ENCODE measurements at places on chromosomes 11 and 22. TPM values are rescaled to one million over a fixed set of nuclear protein-coding genes. Genes with fewer than 3 reads are reported as not detected.
A peak's percentile ranks its signal among the peaks of the same experiment; 100 is the strongest.

Gene TESMIN
- not detected for total RNA-seq

Gene BLID
- total RNA-seq = not detected

Gene CSNK2A3
- total RNA-seq = 5.0 TPM

Gene LDHA
- 319 TPM for total RNA-seq

Gene UBQLNL
- total RNA-seq = not detected

Gene GGTLC3
- total RNA-seq = not detected

Gene THY1
- total RNA-seq = 122 TPM

Gene RAC2
- total RNA-seq = not detected

Gene PVALB
- not detected for total RNA-seq

GRCh38 chr22:44701824-44702478, at the start of gene PRR5:
TSS of gene PRR5 (plus strand) at chr22:44702204. CDS start at chr22:44702475, 271 bp downstream.
- DNase-seq = peak; percentile 91

- DNase-seq = no peak
Measured at GRCh38 chr11:121800731-121801393, 315.2 kb downstream of the BLID start.

DNA sequence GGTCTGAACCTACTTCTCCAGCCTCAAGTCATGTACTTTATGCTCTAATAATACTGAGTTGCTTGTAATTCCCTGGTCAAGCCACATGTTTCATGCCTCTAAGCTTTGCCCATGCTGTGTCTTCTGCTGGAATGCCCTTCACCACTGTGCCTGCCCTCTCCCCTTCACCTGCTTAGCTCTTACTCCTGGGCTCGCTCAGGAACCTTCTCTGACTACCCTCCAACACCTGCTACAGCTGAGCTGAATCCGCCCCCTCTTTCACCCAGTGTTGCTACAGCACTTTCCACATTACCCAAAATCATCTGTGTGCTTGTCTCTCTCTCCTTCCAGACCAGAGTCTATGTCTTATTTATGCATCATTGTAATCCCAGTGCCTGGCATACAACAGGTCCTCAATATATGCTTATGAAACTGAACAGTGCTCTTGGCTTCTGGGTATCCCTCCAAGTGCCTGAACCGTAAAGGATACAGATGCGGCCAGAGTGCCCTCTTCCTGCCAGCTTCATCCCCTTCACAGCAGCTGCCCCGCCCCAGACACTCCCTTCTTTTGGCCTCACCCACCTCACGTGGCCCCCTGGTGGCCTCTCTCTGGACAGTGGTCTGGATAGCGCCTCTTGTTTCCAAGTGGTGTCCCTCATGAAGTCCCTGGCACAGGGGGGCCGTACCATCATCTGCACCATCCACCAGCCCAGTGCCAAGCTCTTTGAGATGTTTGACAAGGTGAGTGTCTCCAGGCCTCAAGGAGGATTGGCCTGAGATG, 7.1 kb downstream of the ABCG4 start:
- peak; percentile 43 for DNase-seq

DNA sequence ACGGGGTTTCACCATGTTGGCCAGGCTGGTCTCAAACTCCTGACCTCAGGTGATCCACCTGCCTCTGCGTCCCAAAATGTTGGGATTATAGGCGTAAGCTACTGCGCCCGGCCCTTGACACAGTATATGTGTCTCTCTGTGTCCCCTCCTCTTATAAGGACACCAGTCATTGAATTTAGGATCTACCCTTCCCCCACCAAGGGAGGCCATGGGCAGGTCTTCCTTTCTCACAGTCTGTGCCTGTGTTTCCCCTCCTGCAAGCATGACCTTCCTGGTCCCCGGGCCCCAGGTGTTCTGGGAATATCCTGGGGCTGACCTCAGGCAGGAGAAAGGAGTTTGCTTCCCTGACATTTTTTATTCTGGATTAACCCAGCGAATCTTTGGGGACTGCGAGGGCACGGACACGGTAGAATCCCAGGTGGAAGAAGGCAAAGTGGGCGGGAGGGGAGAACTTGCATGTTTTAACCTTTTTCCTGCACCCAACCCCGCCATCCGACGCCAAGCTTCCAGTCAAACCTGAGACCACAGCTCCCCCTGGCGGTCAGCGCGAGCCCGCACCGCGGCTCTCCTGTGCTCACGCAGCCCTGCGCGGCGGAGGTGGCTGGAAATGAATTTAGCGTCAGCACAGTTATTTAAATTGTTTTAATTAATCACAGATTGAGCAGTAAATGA, 42.1 kb upstream of the ISX start:
- peak; percentile 52 for DNase-seq

- DNase-seq = no peak
Measured at GRCh38 chr22:23575601-23576000, 4.5 kb downstream of the IGLL1 start.

- no peak for DNase-seq
Measured at GRCh38 chr11:63472372-63472771, 18.6 kb downstream of the PLAAT5 start.

DNA sequence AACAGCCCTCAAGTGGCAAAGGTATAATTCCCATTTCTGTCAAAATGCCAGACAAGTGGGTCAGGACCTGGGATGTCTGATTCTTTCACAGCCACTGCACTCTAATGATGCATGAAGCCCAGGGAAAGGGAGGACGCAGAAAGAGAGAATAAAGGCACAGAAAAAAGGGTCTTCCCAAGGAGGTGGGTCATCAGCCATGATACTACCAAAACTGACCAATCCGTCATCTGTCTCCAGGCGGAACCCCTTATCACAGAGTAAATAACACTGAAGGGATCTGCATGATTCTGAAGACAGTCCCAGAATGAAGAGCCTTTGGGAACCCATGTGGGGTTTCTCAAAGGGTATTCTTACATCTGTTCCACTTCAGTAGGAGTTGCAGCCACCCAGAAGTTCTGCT, 73.8 kb upstream of the OPCML start:
- no peak for DNase-seq

- peak; percentile 80 for DNase-seq
Measured at GRCh38 chr22:37560608-37561211, 430 bp downstream of the CDC42EP1 start.

DNA sequence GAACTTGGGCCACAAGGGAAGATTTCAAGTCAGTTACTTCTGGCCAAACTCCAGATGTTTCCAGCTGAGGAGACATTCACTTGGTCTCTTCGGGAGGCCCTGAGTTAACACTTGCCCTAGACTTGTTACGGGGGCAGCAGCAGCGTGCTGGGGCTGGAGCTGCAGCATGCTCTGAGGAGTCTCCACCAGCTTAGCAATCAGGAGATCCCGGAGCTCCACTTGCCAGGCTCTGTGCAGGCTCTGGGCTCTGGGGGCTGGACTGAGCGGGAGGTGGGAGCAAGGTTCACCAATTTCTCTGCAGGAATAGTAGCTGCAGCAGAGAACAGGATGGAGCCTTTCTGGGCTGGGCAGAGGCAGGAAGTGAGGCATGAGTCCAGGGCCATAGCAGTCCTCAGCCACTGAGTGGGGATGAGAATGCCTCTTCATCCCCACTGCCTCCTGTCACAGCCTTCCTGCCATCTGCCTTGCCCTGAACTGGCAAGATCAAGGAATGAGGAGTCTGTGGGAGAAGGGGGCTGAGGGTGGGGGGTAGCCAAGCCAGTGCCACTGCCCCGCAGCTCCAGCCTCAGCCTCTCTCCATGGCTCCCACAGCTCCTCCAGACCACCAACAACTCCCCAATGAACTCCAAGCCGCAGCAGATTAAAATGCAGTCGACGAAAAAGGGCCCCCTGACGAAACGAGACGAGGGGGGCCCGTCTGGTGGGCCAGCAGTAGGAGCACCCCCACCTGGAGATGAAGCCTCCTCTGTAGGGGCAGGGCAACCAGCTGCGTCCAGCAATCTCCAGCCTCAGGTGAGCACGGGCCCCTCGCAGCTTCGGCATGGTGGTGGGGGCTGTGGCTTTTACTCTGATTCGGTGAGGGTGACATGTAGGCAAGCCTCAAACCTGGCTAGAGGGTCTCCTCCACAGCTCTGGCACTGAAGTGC, 23.4 kb downstream of the GTPBP1 start:
- DNase-seq = no peak

- no peak for DNase-seq
Measured at GRCh38 chr22:49866646-49867045, 13.0 kb downstream of the ZBED4 start.

GRCh38 chr11:67055812-67056211, 835 bp upstream of the RHOD start:
- DNase-seq = no peak

DNA sequence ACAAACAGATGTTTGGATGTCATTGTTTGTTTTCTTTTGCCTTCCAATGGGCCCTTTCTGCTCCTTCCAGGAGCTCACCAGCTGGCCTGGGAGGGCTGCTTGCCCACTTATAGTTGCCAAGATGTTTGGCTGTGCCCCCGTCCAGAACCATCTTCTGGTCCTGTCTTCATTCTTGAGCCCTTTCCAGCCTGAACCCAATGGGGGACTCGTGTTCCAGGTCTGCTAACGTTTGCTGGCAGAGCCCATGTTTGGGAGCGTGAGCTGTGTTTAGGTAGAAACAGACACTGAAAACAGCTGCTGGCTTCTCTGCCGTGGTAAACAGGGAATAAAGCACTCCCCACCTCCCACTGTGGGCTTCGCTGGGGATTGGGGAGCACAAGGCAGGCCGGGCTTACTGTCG, 83.2 kb upstream of the SYT13 start:
- no peak for DNase-seq

DNA sequence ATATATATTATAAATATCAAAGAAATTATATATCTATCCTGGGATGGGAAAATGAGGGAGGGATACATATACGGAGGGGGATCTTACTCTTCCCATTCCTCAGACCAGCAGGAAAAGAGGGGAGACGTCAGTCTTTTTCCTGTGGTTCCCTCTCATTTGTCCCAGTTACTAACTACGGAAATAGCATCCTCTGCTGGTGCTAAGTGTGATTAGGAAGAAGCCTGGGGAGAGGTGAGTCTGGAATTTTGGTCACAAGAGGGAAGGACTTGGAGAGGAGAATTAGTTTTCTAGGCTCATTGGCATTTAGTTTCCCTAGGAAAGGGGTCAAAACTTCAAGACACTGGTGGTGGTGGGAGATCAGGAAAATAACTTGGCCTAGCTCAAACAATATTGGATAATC, 11.6 kb downstream of the MED19 start:
- DNase-seq = no peak

DNA sequence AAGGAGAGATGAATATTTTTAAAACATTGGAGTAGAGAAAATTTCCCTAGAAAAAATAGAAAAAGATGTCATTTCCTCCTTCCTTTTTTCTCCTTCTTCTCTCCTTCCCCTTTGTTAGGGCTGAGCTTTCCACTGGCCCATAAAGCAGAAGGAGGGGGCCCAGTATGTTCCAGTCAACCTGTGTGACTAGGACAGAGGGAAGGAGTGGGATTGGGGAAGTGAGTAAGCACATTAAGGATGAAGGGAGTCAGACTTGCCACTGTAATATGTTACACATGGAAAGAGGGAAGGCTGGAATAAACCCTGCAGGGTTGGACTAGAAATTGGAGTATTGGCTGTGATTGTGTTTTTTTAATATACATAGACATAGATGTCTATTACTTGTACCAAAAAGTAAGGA, 20.1 kb upstream of the SPINDOC start:
- no peak for DNase-seq

DNA sequence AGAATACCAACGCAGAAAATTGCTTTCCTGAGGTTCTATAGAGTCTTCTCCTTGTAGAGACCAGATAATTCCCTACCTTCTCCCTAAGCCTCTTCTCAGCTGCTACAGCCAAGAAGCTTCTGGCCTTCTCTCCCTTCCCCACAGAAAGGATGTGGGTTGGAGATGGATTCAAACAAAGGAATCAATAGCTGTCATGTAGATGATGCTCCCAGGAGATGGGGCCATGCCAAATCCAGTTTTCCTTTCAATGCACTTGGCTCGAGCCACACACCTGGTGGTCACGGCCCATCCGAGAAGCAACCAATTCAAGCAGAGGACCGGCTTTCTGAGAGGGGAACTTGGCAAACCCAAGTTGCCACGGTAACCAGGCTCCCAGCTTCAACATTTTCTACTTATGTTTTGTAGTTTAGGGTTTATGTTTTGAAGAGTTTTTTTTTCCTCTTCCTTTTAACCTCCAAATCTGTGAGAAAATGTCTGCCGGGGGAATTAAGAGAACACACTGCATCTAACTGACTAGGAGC, 31.3 kb upstream of the OPCML start:
- no peak for DNase-seq

GRCh38 chr22:25404556-25404927, 159.9 kb upstream of the GRK3 start:
- DNase-seq = no peak

- DNase-seq = no peak
Measured at GRCh38 chr11:46999217-46999616, 62.7 kb downstream of the CSTPP1 start.

GRCh38 chr11:19907839-19908238, 195.2 kb downstream of the NAV2 start:
- peak; percentile 55 for DNase-seq

DNA sequence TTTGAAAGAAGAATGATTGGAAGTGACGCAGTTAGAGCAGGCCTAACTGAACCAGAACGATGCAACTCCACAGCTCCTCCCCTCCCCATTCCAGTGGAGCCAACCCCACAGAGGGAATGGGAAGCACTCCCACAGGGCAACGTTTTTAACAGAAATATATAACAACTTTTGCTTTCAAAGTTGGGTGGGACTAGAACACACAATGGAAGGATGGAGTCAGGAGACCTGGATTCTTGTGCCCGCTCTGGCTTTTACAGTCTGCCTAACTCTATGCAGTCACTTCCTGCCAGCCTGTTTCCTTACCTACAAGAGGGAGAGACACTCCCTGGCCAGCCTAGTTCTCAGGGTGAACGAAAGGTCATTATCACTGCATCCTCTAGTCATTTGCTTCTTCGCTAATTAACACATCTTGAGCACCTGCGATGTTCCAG, 75.5 kb downstream of the PACSIN2 start:
- no peak for DNase-seq

DNA sequence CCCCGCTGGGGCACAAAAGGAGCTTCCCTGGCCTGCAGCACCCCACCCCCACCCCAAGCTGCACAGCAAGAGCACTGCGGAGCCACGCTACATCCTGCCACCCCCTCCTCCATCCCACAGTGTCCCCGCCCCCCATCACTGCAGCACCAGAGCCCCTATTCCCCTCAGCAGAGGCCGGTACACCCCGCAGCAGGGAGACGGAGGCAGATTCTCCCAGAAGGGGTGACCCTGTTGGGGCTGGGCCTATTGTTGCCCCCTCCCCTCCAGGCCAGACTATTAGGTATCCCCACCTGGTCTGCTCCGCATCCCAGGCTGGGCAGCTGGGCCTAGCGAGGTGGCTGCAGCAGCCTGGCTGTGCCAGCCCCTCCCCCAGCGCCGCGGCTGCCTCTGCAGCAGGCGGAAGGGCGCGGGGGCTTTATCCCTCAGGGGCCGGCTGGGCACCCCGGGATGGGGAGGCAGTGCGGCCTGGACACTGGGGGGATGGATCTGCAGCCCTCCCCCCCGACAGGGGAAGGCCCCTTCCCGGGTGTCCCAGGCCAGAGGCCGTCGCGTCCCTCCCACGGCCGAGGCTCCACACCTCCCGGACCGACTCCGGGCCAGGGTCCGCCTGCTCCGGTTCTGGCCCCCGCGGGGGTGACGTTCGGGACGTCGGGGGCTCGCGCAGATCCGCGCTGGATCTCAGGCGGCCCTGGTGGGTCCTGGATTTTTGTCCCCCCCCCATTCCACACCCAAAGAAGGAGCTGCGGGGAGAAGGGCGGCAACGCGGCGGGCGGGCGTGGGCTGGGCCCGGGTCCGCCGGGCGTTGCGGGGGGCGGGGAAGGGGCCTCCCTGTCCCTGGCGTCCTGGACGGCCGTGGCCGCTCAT, 943 bp downstream of the DUSP8 start:
- DNase-seq = no peak
